Mesenchymal stem cell (in vitro differentiated cells and primary cell): ENCODE measurements at places on chromosomes 6 and 20.

GRCh38 chr6:28490205-28490890, 25.2 kb downstream of the GPX6 start:
- DNase-seq = no peak

DNA sequence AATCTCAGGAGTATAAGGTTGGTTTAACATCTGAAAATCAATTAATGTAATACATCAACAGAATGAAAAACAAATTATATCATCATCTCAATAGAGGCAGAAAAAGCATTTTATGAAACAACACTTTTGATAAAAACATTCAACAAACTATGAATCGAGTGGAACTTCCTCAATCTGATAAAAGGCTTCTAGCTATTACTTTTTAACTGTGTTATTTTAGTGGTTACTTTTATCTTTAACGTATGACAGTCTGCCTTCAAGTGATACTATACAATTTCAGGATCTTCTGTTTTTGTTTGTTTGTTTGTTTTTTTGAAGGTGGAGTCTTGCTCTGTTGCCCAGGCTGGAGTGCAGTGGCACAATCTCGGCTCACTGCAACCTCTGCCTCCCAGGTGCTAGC, 73.7 kb downstream of the ZFAND3 start:
- no peak for DNase-seq

GRCh38 chr6:170258407-170258806, 32.5 kb downstream of the DLL1 start:
- DNase-seq = no peak

DNA sequence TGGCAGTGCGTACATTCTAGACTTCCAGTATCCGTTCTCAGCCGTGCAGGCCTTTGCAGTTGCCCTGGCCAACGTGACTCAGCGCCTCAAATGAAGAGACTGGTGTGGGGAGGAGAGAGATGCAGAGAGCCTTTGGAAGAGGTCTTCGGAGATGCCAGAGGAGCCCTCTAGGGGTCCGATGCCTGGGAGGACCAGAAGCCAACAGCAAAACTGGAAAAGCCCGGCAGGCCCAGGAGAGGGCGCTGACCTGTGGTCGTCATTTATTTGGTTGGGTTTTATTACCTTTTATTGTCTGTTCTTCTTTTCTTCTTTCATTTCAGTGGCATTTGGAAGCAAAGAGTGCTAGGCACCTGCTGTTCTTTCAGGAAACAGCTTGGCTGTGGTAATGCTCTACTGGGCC, 53.3 kb upstream of the TMEM181 start:
- DNase-seq = peak; percentile 22

GRCh38 chr6:4133941-4134838, 1.2 kb downstream of the ECI2 start:
- DNase-seq = peak; percentile 31

DNA sequence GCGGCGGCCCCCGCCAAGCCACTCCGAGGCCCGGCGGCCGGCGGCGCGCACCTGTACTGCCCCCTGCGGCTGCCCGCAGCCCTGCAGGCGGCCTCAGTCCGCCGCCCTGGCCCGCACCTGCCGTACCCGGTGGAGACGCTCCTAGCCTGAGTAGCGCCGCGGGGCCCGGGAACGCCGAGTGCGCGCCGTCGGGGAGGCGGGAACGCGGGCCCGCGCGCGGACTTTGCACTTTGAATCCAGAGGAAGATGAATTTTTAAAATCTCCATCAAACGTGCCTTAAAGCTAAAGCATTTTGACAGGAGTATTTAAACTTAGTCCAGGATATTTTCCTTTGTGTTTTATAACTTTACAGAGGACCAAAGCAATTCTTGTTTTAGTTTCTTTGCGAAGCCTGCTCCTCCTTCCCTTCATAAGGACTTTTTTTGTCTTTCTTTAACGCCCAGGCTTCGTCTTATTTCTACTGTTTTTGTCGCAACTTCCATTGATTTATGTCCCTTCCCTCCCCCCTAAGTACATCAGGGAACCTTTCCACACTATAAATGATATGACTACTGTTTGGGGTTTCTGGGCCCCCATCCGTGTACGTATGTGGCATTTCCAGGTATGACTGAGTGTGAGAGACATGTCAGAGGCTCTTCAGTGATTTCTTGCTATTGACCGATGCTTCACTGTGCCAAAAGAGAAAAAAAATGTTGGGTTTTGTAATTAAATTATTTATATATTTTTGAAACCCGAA, 2.0 kb downstream of the FOXQ1 start:
- DNase-seq = no peak

GRCh38 chr20:51354769-51355319, 187.7 kb downstream of the NFATC2 start:
- peak; percentile 62 for DNase-seq

GRCh38 chr6:167953551-167953950, 43.9 kb upstream of the KIF25 start:
- no peak for DNase-seq

DNA sequence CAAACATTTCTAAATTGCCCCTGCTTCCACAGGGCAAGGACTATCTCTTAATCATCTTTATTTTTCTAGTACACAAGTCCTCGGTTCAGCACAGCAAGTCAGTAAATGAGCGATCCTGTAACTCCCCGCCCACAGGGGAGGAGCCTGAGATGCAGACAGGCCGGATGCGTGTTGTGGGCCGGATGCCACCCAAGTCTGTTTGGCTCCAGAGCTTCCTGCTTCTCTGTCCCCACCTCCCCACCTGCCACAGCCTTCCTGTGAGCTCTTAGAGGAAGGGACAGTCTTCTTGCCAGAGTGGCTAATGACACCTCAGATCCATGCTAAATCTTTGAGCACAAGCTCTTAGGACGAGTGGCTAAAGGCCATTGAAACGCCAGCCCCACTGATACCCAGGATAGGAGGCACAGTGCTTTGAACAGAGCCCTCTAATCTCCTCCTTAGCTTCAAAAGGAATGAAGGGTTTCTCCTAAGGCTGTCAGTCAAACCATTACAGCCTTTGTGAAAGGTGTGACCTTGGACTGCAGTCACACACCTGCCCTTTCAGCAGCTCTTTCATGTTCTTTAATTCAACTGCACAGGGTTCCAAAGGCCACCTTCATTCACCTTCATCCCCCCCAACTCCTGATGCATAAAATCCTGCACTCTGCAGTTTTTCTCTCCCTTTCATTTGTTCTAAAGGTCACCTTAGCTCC, 264.3 kb downstream of the TFAP2C start:
- DNase-seq = no peak

DNA sequence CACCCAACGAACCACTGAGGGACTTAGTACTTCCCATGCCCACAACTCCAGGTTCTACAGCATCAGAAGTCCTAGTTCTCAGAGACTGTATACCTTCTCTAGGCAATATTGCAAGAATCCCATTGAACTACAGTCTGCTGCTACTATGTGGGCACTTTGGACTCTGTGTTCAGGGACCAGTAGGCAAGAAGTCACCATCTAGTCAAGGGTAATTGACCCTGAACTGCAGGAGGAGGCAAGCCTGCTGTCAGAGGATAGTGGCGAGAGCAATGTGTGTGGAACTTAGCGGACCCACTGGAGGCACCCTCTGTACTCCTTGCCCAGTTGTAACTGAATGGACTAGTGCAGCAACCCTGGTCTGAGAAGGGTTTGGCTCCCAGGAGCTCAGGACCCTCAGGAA, 15.7 kb downstream of the HEBP2 start:
- DNase-seq = no peak

DNA sequence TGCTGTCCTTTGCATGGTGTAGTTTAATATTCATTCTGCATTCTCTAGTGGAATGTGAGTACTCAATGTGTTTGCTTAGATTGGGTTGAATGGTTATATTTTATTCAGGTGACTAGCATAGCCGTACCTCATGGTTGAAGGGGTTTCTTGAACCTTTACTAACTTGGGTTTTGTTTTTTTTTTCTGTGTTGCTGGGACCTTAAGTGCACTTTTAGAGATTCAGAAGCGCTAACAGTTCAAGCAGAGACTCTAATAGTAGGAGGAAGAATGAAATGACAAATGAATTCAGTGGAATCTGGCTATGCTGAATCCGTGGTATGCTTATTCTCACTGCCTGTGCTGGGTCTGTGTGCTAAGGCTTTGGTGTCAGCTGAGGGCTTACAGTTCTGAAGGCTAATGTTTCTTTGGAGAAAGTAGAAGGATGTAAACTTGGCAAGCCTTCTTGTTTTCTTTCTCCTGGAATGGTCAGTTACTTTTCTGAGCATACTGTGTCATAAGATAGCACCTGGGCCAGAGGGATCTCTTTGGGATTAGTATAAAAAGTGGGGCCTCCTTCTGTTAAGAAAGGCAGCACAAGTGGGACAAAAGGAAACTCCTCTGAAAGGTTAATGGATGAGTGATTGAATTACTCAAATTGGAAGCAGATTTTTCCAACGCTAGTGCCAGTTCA, 28.7 kb downstream of the RNF144B start:
- no peak for DNase-seq
